Activated CD4-positive, alpha-beta T cell treated with anti-CD3 and anti-CD28 coated beads, Interleukin-2, amount 50 U/mL, for 16 hours (primary cell): ENCODE measurements at places on chromosomes 1 and 21.

GRCh38 chr1:202711949-202712635, 1.8 kb upstream of the SYT2 start:
- no peak for DNase-seq

- no peak for DNase-seq
Measured at GRCh38 chr1:57910782-57911181, 486.9 kb upstream of the DAB1 start.

DNA sequence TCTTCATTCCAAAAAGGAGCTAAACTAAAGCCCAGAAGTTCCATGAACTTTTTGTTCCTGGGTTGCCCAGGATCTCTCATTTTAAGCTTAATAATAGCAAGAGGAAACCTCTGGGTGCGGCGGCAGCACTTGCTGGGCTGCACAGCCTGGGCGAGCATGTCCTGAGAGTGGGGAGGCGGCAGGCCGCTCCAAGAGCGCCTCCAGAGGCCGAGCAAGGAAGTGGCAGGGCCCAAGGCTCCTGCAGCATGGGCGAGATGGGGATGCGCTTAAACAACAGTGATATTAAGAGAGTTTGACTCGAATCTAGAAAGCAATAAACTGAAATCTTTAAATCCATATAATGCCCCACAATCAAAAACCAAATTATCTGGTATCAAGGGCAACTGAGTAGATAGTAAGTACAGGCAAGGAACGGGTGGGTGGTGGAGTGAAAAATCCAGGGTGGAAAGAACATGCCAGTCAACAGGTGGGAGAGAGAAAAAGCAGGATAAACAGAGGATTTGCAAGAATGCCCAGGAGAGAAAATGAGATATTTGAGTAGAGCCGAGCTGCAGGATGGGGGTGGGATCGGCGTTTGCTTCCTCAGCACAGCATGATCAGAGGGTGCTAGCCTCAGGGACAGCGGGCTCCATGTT, 14.1 kb upstream of the TNR start:
- peak; percentile 32 for DNase-seq

- DNase-seq, result no peak
Measured at GRCh38 chr1:29679828-29680558, 443.7 kb downstream of the PTPRU start.

GRCh38 chr1:54805981-54806381, 4.9 kb upstream of the TTC22 start:
- DNase-seq, result no peak

DNA sequence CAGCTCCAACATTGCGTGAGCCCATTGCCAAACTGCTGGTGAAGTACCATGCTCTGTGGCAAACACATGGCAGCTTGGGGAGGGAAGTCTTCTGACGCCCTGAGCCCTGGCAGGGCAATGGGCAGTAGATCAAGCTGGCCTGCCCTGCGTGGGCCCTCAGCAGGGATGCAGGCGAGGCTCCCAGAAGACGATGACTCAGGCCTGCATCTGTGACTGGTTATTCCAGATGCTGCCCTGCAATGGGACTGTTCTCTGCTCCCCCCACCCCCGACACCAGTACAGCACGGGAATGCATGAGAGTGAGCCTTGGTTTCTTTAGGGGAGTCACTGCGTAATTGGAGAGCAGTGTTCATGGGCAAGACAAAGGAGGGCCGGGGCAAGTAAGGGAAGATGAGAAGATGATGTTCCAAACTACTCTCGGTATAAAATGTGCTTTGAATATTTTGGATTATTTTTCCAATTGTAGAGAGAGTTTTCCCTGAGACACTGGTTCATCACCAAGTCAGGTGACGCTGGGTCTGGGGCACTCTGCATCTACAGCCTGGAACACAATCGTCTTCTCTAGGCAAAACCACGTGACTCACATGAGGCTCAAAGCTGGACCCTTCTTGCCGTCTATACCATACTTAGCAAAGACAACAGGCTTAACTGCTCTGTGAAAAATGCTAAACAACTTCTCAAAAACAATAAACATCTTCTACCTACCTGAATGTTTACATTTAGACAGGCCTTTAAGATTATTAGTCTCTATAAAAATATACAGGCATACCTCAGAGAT, 9.0 kb upstream of the C1orf198 start:
- no peak for DNase-seq

GRCh38 chr21:32764186-32764585, 7.4 kb downstream of the PAXBP1 start:
- no peak for DNase-seq

- DNase-seq, result no peak
Measured at GRCh38 chr1:42774928-42775526, 8.0 kb downstream of the C1orf50 start.

GRCh38 chr1:231069333-231069732, 29.3 kb upstream of the FAM89A start:
- no peak for DNase-seq

DNA sequence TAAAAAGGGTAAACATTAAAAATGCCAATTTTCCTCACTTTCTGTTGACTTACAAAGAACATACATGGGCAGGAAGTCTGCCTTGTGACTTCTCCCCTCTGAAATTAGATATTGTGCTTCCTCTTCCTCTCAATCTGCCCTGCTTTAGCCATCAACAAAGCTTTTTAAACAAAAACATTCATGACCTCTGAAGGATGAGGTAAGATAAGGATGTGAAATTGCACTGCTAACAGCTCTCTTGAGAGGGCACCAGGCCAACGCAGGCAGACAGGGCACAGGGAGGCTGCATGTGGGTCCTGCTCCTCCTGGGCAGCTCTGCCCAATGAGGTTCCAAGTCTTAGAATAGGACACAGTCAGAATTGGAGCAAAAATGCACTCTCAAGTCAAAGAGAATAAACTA, 62.1 kb downstream of the DEGS1 start:
- peak; percentile 19 for DNase-seq

DNA sequence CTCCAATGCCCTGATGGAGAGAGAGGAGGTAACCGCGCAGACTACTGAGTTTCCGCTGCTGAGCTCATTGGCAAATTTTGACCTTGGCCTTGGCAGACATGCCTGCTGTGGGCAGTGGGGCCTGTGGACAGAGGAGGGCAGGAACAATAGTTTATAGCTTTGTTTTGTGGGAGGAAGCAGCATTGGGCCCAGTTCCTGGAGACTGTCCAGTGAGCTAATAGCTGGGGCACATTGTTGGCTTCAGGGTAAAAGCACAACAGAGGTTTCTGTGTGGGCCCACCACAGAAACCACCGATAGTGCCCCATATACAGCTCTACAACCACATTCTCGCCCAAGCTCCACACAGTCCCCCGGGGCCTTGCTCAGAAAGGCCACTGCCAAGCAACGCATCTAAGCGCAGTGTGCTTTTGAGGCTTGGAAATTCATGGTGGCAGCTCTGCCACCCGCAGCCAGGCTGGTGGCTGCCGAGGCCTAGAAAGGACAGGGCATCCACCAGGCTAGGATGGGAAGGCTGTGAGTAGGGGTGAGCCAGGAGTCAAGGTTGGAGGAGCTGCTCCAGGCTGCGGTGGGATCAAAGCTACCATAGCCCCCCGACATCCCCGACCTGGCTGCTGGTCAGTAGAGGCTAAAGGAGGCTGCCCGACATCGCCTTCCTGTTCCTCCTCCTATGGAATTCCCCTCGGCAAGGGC, 43.2 kb downstream of the NEK2 start:
- DNase-seq, result no peak

DNA sequence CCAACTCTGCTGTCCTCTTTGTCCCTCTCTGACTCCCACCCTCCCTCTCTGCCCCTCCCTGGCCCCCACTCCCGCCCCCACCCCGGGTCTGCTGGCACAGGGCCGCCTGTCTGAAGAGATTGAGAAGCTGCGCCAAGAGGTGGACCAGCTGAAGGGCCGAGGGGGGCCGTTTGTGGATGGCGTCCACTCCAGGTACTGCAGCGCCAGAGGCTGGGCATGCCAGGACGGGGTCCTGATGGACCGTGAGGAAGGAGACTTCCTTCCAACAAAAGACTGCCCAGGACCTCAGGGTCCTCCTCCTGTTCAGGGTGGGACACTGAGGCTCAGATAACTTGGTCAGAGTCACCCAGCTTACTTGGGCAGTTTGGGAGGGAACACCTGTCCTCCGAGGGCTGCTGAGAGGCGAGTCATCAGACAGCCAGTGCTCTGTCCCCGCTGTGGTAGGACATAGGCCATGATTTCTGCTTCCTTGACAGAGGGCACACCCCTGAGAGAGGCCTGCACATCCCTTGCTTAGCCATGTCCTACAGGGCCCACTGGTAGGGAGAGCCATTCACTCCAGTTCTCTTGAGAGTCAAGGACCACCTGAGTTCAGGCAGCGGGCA, 23.4 kb downstream of the PPFIA4 start:
- no peak for DNase-seq

DNA sequence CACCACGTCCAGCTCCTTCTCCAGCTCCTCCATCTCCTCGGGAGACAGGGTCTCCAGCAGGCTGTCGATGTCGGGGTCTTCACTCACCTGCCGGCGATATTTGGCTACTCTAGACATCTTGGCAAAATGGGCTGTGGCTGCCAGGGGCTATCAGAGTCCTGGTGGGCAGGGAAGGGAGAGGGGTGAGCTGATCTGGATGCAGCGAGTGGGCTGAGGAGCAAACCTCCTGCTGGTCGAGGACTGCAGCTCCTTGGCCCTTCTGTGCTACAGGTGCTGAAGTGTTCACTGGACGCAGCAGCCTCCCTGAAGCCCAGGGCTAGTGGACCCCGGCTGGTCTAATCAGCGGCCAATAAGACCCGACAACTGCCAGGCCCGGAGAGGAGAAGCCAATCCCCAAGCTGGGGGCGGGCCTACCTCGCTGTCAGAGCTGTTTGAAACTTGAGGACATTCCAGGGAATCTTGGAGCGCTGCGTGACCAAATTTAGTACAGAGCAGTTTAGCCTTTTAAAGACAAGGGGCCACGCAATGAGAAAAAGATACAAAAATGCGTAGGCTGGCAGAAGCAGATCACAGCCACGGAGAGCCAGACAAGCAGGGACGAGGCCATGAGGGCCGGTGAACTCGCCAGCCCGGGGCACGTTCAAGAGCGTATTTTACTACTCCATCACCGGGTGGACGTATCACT, at the start of gene LMOD1:
LMOD1 (minus strand) TSS at position 325 of the 685 bp plus-strand sequence; CDS start at position 117, 208 bp downstream.
- DNase-seq, result no peak

GRCh38 chr1:39268112-39268581, 63.7 kb downstream of the MACF1 start:
- DNase-seq, result peak; percentile 66

DNA sequence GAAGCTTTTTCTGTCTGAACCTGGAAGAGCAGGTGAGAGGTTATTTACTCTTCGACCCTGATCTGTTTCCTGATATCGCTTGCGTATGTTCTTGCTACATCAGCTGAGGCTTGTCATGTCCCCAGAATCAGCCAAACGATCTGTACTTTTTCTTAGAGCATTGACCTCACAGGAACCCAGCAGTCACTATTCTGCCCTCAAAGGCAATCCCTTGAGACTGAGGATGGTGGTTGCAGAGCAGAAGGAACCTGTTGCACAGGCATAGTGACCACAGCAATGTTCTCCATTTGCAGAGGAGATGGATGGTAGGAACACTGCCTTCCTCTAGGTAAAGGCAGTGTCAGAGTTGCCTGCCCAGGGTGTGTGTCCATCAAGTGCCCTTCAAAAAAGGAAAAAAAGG, 11.3 kb upstream of the LACTBL1 start:
- DNase-seq, result no peak

- DNase-seq, result no peak
Measured at GRCh38 chr1:39733161-39733560, 5.5 kb upstream of the PPIE start.
